Activated CD8-positive, alpha-beta memory T cell treated with anti-CD3 and anti-CD28 coated beads for 48 hours (primary cell): ENCODE measurements at places on chromosomes 3 and 15.

- DNase-seq = no peak
Measured at GRCh38 chr3:26375843-26376530, 246.6 kb upstream of the LRRC3B start.

- DNase-seq = no peak
Measured at GRCh38 chr3:46296826-46297225, 54.6 kb downstream of the CCR3 start.

- no peak for DNase-seq
Measured at GRCh38 chr15:63151665-63152064, 5.6 kb downstream of the RPS27L start.

GRCh38 chr15:94638183-94638582, 406.8 kb downstream of the MCTP2 start:
- no peak for DNase-seq

DNA sequence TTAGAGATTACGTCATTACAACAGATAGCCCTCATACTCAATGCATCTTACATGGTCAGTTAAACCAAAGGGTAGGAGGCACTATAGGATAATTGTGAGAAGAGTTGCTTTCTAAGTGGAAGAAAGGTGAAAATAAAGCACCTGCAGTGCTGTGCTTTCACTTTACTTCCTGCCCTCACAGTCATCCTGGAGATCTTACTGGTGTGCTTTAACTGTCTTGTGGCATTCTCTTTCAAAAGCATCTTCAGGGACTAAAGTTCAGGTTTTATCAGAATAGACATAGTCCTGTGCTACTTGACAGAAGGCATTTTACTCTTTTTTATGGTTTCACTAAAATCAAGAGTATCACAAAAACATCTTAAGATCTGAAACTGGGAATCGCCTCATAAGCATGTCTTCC, 286.6 kb downstream of the ZBTB20 start:
- no peak for DNase-seq

- DNase-seq = no peak
Measured at GRCh38 chr15:78944202-78944625, 632 bp downstream of the CTSH start.

DNA sequence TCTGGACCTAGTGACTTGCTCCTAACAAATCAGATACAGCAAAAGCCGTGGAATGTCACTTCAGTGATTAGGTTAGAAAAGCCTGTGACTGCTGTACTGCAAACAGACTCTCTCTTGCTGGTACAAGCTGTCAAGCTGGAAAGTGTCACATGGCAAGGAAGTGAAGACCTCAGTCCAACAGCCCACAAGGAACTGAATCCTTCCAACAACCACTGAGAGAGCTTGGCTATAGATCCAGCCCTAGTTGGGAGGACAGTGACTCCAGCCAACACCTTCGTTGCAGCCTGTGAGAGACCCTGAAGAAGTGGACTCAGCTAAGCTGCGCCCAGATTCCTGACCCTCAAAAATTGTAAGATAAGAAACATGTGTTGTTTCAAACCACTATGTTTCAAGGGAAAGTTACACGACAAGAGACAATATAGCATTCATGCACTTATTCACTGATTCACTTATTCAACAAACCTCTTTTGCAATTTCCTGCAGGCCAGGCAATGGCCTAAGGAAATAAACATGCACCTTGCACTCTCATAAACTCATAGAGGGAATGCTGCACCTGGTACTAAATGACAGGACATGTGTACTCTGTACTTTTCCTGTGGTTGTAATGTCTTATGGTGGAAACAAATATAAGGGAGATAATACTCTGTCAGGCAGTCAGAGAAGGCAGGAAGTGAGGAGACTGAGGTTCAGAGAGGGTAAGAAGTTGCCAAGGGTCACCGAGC, 142.9 kb downstream of the CADPS start:
- DNase-seq = no peak

DNA sequence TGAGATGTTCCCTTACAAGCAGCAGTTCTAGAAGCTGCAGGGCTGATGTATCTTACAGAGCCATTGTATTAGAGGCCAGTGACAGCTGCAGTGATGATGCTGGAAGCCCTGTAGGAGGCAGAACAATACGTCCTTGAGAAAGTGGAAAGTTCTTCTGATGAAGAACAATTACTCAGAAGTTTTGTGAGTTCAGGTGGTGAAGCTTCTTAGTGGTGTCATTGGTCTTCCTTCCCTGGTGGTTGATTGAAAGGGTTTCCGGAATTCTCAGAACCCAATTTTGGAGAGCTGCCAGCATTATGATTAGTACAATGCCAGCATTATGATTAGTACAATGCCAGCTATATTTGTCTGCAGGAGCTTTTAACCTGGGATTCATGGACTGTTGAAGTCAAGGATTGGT, 356.4 kb downstream of the MFSD1 start:
- DNase-seq = no peak

DNA sequence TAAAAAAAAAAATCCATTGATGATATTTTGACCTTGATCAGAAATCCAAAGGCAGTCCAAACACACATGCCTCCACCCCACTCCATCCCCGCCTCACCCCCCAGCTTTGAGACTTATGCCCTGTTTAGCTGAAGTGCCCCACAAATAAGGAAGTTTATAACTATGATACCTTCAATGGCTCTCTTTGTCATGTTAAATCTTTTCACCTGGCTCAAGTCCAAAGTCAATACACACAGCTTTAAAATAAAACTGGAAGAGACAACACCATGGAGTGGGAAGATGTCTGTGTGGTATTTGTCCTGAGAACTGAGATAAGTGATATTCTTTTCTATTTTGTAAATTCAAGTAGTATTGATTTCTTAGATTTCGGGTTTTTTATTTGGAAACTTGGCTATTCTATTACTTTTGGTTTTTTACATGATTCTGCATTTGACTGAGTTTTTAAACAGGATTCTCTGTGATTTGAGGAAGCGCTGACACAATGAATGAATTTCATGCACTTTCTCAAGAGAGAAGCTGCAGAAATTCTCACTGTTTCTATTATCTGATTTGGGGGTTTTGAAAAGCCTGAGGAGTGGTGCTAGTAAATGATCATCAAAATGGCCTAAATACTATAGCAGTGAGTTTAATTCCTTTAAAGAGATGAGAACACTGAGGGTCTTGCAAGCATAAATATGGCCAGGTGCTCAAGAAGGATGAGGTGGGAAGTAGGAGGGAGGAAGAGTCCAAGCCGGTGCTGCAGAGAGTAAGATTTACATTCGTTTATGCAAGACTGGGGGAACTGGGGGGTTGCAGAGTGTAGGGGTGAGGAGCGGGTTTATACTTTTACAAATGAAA, 5.2 kb downstream of the FOXB1 start:
- DNase-seq = no peak

DNA sequence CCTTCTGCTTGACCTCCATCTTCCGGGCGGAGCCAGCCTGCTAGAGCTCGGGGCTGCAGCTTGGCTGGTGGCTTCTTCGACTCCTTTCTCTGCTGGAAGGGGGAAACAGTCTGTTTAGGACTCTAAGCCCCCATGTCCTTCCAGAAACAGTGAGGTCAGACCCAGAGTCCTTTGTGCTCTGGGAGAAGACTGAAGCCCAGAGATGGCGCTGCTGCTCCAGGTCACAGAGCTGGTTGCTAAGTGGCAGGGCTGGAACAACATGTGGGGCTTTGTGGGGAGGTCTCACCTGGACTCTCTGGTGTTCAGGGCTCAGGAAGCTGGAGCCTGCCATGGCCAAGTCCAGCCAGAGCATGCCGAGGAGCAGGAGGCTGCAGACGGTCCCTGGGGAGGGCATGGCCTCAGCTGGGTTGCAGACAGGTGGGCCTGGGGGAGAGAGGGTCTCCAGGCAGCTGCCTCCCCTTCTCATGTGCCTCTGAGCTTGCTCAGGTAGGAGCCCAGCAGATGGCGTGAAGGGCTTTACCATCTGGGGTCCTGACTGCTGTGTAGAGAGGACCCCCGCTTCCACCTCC, 2.9 kb downstream of the GHRL start:
- no peak for DNase-seq

DNA sequence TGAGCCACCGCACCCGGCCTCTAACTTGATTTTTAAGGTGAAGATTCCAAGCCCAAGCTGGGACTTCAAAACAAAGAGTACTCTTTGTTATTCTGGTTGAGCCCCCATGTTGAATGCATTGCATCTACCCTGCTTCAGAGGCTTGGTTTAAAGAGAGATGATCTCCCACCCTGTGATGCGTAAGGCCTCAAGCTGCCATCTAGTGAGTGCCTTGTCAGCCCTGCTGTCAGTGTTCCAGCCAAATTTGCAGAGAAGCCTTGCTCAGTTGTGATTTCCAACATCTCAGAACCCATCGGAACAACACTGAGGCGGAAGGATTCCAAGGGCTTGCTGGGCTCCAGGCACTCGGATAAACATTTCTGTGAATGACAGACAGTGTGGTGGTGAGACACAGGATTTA, 210.7 kb upstream of the RGMA start:
- DNase-seq = no peak

DNA sequence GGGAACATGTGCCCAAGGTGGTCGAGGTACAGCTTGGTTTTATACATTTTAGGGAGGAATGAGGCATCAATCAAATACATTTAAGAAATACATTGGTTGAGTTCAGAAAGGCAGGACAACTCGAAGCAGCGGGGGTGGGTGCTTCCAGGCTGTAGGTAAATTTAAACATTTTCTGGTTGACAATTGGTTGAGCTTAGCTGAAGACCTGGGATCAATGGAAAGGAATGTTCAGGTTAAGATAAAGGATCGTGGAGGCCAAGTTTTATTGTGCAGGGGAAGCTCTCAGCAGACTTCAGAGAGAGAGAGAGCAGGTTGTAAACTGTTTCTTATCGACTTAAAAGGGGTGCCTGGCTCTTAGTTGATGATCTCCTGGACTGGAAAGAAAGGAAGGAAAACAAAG, 11.3 kb downstream of the CPN2 start:
- DNase-seq = no peak

- no peak for DNase-seq
Measured at GRCh38 chr3:128482175-128482574, 10.8 kb downstream of the GATA2 start.

GRCh38 chr3:9779721-9780457, 10.1 kb upstream of the CAMK1 start:
- no peak for DNase-seq

- DNase-seq = no peak
Measured at GRCh38 chr3:110577854-110578253, 493.8 kb upstream of the NECTIN3 start.

DNA sequence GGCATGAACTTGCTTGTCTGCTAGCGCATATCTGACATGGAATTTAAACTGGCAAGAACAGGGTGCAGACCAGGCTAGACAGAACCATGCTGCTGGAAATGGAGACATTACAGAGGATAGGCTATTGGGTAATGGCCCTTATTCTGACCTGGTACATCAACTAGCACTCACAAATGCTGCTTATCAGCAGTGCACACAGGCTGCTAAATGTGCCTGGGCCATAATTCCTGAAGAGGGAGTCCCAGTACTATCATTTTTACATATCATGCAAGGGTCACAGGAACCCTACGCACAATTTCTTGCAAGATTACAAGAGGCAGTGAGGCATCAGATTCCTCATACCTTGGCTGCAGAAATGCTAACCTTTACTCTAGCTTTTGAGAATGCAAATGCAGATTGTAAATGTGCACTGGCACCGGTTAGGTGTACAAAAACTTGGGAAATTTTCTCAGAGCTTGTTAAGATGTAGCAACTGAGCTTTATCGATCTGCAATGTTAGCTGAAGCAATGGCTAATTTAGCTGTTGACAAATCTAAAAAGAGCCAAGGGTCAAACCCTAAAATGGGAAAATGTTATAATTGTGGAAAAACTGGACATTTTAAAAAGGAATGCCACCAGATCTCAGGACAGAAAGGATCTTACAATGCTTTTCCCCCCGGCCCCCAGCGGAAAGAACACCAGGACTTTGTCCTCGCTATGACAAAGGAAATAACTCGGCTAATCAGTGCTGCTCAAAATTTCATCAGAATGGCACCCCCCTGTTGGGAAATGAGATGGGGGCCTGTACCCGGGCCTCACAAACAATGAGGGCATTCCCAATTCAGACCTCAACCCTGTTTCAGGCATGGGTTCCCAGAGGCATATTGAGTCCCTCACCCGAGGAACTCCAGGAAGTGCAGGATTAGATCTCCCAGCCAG, 21.1 kb downstream of the CCRL2 start:
- no peak for DNase-seq

GRCh38 chr3:77254967-77255831, 215.3 kb downstream of the ROBO2 start:
- DNase-seq = no peak

DNA sequence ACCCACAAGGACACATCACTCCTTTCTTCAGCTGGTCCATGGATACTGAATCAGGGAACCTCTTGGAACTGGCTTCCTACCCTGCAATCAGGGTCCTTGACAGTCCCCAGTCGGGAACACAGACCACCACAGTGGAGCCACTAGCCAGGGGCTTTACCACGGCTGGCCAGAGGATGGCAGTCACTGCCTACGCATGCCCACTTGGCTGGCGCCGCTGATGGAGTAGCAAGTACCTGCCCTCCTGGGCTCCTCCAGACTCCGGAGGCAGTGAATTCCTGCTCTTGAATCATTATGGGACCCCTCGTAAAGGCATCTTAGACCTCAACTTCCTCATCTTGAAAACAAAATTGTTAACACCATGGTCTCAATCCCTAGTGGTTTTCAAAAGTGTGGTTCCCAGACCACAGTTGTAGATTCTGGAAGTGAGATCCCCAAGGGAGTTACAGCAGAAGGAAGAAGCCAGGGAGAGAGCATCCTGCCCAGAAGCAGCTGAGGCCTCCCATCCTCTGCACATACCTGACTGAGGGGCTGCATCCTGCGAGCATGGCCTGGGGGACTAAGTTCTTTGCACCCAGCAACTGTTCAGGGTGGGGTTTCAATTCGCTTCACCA, 9.1 kb upstream of the SKIC8 start:
- peak; percentile 25 for DNase-seq

- no peak for DNase-seq
Measured at GRCh38 chr3:36681867-36682266, 82.5 kb downstream of the DCLK3 start.

- no peak for DNase-seq
Measured at GRCh38 chr3:146543461-146544001, 876 bp downstream of the PLSCR1 start.

DNA sequence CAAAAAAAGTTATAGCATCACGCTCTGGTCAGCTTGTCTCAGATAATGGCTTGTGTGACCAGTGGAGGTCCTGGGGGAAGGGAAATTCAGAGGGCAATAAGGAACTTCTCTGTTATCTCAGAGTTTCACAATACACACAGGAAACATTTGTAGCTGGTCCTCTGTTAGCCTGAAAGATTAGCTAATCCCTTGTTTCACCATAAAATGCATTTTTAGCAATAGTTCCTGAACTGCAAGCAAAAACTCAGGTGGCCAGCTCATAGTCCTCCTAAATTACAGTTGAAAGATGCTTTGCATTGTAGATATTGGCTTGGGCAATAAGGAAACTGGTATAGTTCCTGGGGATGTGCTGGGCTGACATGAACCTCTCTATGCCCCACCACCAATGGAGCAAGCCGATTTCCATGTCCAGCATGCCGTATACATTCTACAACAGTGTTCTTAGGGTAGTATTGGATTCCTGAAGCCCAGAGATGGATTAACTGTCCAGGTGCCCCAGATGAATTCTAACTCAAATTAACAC, 141.5 kb upstream of the TBL1XR1 start:
- DNase-seq = no peak

DNA sequence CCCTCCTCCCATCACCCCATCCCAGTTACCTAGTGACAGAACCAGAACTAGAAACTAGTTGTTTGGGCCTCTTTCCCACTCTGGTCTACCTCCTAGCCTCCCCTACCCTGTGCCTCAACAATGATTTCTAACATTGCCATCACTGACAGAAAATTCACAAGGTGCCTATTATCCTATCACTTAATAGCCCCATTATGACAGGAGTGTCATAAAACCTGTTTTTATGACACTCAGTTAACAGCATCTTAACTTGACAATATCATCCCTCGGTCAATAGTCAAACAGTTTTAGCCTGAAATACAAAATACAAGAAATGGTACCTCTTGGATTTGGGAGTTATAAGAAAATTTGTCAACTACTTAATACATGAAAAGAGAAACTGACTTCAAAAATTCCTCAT, 46.5 kb downstream of the ULK4 start:
- no peak for DNase-seq
